Brain microvascular endothelial cell (primary cell): ENCODE measurements at places on chromosomes 6 and 20.

DNA sequence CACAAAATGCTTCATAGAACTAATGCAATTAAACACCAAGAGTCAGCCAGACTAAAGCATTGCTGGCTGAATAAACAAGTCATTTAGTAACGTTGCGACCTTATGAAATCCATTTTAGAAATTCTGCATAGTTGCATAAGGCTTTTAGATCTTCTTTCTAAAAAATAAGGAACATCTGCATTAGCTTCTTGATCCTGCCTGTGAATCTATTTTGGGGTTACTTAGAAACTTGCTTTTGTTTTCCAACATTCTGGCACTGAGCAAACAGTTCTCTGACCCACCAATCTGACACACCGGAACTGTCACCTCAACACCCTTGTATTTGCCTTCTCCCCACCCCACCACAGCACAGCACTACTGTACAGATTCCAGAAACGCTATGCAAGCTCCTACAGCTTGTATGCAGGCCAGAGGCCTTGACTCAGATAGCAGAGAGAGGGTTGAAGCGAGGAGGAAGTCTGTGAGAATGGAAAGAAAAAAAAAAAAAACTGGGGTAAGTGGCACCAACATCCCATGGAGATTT, 55.0 kb downstream of the KIF13A start:
- peak; percentile 95 for DNase-seq

DNA sequence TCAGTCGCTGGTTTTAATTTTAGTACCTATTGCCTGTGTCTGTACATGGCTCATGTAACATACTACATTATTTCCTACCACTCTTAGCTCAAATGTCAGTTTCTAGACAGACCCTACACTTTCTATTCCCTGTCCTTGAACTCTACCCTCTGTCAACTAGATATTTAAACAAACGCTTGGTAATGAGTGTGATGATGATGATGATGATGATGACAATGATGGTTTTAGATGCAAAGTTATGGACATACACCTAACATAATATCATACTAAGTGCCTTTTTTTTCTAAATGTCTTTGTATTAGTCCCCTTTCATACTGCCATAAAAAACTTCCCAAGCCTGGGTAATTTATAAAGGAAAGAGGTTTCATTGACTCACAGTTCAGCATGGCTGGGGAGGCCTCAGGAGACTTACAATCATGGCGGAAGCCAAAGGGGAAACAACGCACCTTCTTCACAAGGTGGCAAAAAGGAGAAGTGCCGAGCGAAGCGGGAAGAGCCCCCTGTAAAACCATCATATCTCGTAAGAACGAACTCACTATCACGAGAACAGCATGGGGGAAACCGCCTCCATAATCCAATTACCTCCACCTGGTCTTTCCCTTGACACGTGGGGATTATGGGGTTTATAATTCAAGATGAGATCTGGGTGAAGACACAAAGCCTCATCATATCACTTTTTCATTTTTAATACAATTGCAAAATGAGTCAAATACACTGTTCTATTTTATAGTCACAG, 87.1 kb downstream of the IBTK start:
- DNase-seq, result no peak

GRCh38 chr6:102501615-102502014, 1108.1 kb downstream of the GRIK2 start:
- no peak for DNase-seq

DNA sequence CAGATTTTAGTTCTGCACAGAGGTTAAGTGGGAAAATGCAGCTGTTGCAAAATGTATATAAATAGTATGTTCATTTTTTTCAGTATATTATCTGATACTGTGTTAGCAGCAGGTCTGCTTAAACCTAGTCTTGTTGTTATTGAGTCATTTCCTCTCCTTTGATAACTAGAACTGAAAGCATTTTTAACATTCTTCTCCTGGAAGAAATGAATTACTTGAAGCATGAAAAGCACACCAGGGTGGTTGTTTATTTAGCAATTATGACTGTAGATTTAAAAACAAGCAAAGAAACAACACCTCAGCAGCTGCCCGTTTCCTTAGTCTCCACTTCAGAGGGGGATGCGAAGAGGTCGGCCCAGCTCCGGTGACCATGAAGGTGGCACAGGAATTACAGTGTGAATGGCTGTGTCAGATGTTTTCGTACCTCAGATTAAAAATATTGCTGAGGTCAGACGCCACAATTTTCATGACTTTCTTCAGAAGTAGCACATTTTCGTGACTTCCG, 53.5 kb downstream of the GOPC start:
- DNase-seq, result no peak

- no peak for DNase-seq
These were observed 3.2 kb downstream of the SLC2A12 start for GRCh38 chr6:134049176-134049575.

GRCh38 chr20:2604506-2604835, 48.0 kb upstream of the NOP56 start:
- no peak for DNase-seq

DNA sequence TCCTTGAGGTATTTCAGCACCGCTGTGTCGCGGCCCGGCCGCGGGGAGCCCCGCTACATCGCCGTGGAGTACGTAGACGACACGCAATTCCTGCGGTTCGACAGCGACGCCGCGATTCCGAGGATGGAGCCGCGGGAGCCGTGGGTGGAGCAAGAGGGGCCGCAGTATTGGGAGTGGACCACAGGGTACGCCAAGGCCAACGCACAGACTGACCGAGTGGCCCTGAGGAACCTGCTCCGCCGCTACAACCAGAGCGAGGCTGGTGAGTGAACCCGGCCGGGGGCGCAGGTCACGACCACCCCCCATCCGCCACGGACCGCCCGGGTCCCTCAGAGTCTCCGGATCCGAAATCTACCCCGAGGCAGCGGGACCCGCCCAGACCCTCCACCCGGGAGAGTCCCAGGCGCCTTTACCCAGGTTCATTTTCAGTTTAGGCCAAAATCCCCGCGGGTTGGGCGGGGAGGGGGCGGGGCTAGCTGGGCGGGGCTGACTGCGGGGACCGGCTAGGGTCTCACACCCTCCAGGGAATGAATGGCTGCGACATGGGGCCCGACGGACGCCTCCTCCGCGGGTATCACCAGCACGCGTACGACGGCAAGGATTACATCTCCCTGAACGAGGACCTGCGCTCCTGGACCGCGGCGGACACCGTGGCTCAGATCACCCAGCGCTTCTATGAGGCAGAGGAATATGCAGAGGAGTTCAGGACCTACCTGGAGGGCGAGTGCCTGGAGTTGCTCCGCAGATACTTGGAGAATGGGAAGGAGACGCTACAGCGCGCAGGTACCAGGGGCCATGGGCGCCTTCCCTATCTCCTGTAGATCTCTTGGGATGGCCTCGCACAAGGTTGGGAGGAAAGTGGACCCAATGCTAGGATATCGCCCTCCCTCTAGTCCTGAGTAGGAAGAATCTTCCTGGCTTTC, 693 bp downstream of the HLA-F start:
- no peak for DNase-seq

DNA sequence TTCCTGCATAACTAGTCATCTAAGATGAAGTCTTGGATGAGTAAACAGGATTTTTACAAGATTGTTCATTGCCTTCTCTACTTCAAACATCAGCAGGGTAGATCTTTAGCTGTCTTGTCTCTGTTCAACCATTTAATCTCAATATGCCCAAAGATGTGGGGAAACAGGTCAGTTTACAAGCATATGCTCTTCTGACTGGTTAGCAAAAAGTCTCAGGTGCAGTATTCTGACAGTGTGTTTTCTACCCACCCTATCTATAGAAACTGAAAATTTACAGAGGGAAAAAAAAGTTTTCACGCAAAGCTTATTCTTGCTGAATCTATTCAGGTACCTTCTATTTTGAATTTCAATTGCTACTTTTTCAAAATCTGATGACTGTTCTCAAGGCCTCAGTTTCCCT, 29.0 kb downstream of the MAP3K5 start:
- no peak for DNase-seq

DNA sequence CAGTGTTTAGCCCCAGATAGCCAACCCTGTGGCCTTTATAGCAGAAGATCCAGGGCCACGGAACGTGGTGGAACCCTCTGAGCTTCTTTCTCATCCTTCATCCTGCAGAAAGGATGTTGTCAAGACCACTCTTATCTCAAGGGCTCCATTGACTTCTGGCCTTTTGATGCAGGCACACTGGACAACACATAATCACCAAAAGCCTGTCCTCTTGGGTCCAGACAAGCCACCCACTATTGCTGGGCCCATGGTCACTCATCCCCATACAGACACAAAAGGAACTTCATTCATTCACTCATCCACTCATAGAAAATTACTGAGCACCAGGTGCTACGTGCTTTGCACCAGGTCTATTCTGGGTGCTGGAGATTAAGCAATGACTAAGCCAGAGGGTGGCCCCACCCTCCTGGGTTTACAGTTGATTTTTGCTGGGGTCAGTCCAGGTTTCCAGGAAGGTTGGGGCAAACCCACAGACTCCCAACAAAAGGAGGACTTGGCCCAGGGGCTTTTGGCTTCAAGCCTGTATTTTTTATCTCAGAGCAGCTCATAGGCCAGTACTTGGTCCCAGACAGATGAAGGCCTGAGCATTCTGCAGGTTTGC, 2.4 kb downstream of the CST8 start:
- no peak for DNase-seq
